ENCODE measurements at places on chromosomes 4 and X.

- no peak for DNase-seq
Measured at GRCh38 chrX:8278557-8278956, 107.5 kb upstream of the VCX2 start.

DNA sequence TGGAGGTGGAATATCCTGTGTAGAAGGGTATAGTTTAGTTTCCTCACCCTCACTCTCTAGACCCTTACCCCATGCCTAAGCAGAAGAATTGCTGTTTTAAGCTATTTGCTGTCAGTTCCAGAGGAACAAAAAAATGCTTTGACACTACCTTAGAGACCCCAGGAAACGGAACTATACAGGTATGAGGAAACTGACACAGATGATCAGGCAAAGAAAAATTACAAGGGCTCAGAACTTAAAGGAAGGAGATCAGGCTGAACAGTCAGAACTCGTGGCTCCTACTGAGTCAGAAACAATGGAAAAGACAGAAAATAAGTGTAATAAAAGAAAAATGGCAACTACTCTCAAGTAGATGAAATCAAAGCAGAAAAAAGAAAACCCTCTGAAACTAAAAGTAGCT is 65.6 kb downstream of the BANK1 start:
- no peak for DNase-seq

DNA sequence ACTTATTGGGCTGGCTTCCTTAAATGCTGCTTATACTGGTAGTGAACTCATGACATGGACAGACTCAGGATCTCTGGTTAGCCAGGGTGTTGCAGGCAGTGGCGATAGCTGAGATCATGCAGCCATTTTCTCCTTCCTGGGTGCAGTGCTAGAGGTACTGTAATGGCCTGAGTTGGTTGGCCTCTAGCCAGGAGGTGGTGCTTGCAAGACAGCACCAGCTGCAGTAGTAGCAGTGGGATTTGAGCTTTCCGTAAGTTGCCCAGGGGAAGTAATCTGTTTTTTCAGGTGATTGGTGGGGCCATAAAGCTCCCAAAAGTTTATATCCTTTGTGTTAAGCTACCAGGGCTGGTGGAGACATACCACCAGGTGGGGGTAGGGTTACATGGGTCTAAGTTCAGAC is 45.1 kb upstream of the AADAT start:
- DNase-seq = no peak

DNA sequence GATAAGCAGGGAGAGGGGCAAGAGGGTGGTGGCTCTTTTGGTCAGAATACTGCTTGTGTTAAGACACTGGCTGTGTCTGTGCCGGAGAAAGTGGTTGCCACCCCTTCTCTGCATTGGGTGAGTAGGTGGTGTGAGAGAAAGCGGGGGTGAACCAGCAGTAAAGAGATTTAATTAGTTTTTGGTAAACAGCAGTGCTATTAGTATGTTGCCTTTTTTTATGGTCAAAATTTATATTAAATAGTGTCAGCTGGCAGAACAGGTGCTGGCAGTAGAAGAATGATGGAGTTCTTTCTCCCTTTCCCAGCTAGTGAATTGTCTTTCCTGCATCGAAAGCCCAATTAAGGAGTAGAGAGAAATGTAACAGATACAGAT is 181.6 kb downstream of the LARP7 start:
- no peak for DNase-seq

GRCh38 chr4:1928356-1929239 is 57.4 kb downstream of the NSD2 start:
- DNase-seq = no peak

DNA sequence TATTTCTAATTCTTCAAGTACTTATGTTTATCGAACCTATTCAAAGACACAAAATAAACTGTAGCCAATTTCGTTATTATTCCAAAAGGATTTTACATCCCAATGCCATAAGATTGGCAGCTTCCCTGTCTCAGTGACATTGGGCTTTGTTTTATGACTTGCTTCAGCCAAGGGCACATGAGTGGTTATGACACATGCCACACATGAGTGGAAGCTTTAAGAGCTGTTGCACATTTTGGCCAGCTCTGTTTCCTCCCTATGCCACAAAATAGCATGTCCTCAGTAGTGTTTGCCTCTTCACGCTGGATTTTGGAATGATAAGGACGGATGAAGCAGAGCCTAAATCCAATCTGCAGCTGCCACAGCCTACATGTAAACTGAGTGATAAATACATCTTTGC is 21.9 kb downstream of the SEC24D start:
- DNase-seq = no peak

DNA sequence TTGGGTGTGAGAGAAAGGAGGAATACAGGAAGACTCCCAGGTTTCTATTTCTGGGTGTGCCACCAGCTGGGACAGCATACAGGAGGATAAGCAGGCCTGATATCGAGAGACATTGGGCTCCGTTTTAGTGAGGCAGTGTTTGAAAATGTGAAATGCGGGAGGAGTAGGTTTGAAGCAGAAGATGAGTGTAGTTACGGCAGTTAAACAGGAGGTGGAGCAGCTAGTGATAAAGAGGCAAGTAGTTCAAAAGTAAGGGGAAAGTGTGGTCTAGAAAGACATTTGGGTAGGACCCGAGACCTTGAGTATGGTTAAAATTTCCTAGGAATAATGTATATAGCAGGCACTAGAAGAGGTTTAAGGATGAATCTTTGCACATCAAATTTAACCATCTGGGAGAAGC is 42.4 kb downstream of the DCUN1D4 start:
- no peak for DNase-seq

DNA sequence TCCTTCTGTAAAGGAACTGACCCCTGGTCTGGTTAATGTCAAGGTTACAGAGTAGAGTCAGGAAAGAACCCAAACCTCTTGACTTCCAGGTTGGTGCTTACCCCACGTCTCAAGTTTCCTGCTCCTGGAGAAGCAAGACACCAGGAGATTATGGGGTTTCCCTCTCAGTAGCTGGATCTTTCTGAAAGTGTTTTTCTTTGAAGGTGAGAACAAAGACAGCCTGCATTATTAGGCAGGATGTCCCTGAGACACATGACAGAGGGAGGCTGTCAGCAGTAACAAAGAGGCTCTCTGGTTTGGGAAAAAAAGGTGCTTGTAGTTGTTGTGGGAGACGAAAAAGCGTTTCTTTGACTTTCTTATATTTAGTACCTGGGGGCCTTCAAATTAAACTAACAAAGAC is 44.7 kb upstream of the IGFBP7 start:
- no peak for DNase-seq

- DNase-seq = no peak
Measured at GRCh38 chr4:85482010-85482738, 7.2 kb downstream of the ARHGAP24 start.

GRCh38 chr4:167918077-167918476 is 174.3 kb upstream of the ANXA10 start:
- no peak for DNase-seq

DNA sequence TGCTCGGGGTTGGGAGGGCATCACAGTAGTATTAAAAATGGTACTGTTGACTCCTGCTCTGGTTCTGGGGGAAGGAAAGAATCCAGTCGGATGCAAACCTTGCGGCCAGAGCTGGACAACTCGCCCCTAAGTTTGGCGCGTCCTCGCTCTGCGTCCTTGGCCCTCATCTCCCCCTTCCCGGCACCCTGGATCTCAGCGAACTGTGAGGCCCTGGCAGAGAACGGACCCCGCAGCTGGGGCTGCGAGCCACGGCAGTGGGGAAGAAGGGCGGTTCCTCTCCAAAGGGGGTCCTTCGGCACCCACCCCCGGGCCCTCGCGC is 14.0 kb downstream of the ARHGEF6 start:
- no peak for DNase-seq

DNA sequence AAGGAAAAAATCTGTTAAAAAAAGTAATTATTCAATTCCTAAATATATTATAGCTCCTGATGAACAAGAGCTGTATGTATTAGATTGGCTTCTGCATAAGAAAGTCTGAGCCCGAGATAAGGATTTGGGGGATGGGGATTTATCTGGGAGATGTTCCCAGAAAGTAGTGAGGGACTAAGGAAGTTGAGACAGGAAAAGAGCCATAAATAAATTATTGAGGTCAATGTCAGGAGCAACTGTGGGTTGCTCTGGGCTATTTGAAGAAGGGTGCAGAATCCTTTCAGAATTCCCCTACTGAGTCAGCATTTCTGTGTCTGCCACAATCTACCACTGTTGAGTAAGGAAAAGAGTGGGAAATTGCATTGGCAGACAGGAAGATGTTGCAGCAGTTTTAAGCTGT is 3.1 kb upstream of the TDO2 start:
- DNase-seq = no peak

- DNase-seq = no peak
Measured at GRCh38 chrX:45771114-45771513, 570.4 kb upstream of the DIPK2B start.

GRCh38 chrX:22310779-22311178 is 38.1 kb downstream of the CBLL2 start:
- no peak for DNase-seq

- no peak for DNase-seq
Measured at GRCh38 chr4:83631066-83631465, 95.2 kb downstream of the GPAT3 start.

GRCh38 chr4:140982613-140983340 is 150.5 kb downstream of the RNF150 start:
- DNase-seq = no peak

DNA sequence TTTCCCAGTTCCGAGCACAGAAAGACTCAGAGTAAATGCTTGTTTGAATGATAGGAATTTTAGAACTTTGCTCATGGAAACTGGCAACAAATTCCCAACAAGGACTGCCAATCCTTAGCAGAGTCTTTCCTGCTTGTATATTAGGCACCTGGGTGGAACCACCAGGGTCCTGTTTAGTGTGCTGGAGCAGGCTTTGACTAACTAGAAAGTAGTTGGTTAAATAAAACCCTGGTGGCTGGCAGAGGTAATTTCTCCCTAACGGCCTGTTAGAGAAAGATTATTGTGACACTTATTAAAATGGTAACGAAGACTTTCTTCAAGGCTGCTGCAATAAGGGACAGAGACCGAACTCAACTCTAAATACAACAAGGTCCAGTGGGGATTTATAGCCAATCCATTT is 103.6 kb upstream of the TEX13D start:
- DNase-seq = no peak

- DNase-seq = no peak
Measured at GRCh38 chr4:176380352-176381157, 60.8 kb downstream of the SPCS3 start.

- no peak for DNase-seq
Measured at GRCh38 chrX:100944601-100945000, 15.9 kb upstream of the XKRX start.

DNA sequence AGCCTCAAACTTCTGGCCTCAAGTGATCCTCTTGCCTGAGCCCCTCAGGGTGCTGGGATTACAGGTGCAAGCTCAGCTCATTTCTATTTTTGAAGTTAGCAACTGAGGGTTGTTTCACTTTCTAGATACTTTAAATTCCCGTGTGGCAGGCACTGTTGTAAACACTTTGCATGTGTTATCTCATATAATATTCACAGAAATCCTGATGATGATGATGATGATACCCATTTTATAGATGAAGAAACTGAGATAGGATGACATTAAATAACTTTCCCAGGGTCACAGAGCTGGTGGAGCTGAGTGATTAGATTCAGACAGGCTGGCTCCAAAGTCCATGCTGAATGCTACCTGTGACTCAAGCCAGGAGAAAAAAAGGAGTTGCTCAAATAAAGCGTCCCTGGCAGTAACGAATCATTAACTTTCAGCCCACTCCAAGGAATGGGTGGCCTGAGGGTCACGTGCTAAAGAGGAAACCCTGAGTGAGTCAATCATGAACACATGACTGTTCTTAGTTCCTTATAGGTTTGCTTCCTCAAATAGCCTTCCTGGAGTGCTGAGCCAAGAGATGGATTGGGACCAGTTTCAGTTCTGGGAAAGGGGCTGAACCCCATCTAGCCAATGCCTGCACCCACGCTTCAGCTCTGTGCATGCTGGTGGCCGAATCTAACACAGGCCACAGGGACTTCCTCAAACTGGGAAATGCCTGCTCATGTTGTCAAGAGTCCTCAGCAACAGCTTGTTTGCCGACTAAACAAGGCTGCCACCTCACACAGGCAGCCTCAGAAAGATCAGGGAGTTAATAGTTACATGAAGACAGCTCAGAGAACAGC is 52.8 kb downstream of the RBM47 start:
- DNase-seq = no peak

DNA sequence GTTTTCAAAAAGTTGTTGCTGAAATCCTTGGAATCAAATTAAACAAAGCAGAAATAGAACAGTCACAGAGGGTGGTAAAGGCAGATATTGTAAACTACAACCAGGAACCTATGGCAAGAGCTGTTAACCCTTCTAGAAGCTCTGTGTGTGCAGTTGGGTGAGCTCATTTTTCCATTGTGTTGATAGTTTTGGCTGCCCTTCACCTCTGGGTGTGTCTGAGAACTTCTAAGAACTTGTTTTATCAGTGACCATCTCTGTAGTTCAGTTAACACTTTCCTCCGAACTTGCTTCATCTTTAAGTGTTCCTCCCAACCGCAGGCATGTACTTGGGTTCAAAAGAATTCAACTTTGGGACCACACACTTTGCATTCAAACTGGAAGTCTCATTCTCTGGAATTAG is 32.7 kb downstream of the RBMX start:
- DNase-seq = no peak

GRCh38 chr4:101670370-101670769 is 120.2 kb upstream of the BANK1 start:
- no peak for DNase-seq

GRCh38 chr4:4913147-4913561 is 53.7 kb downstream of the MSX1 start:
- no peak for DNase-seq

DNA sequence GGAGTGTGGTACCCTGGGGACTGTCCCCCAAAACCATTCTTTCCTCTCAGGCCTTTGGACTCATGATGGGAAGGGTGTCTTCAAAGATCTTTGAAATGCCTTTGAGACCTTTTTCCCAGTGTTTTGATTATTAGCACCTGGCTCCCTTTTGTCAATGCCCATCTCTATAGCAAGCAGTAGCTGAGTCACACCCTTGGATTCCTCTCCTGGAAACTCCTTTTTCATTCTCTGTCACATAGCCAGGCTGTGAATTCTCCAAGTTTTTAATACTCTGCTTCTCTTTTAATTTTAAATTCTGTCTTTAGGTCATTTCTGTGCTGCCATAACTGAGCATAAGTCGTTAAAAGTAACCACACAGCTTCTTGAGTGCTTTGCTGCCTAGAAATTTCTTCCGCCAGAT is 29.7 kb downstream of the IL21 start:
- no peak for DNase-seq
